ENCODE measurements at places on chromosomes 5 and 9.

DNA sequence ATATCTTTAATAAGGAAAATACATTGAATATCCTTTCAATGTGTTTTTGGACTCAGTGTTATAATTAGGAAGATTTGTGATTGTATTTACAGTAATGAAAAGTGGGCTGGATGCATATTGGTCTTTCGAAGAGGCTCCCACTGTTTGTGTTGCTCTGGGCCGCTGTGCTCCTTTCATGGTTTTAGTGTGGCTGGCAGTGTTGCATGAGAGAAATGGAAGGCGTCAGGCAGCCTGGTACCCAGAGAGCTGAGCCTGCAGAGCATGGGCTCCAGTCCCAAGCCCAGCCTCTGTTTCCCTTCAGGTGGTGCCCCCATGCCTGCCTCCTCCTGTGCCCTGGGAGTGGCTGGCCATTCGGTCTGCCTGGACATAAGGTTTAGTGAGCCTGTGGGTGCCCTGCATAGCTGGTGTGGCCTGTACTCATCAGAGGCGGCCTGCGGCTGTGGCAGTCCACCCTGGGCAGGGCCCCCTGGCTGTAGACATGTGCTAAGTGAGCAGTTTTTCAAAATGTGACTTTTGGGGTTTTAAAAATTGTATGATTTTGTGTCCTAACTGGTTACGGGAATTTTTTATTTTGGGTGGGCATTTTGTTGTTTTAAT lies 27.4 kb upstream of the FAM120AOS start:
- no peak for DNase-seq

GRCh38 chr9:80946496-80947170 lies 742.7 kb downstream of the TLE1 start:
- no peak for DNase-seq

GRCh38 chr5:11878814-11879213 lies 25.4 kb downstream of the CTNND2 start:
- no peak for DNase-seq

DNA sequence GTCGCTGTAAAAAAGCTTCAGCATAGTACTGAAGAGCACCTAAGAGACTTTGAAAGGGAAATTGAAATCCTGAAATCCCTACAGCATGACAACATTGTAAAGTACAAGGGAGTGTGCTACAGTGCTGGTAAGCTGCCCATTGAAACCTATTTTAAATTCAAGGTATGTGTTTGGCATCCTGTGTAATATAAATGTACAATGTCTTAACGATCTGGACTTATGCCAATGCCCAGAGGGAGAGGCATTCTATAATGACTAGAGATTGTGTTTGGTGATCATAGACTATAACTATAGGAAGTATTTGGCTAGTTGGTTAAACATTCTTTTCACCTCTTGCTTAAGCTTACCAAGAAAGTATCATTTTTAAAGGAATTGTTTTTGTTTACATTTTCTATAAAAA lies 95.7 kb downstream of the INSL6 start:
- DNase-seq = no peak

- DNase-seq = no peak
These were observed 103.6 kb upstream of the EFNA5 start for GRCh38 chr5:107774316-107774715.

GRCh38 chr5:181059297-181060230 lies 19.5 kb downstream of the BTNL9 start:
- no peak for DNase-seq

GRCh38 chr5:132022737-132023136 lies 11.3 kb upstream of the ACSL6 start:
- no peak for DNase-seq

GRCh38 chr5:55441107-55441771 lies 93.5 kb downstream of the PLPP1 start:
- no peak for DNase-seq

DNA sequence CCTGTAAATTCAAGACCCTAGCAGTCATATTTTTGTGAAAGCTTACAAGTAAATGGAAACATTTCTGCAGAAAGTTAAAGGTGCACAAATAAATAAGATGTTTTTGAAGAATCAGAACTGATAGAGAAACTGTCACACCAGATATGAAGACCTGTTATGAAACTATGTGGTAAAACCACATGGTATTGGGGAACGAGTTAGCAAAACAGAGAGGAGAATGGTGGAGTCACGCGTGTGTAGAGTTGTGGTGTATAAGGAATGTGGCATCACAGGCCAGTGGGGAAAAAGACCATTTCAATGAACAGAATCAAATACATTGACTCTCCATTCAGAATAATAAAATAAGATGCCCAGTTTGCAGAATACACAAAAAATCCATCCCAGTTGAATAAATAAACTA lies 477.2 kb downstream of the ICE1 start:
- no peak for DNase-seq

- DNase-seq = no peak
These were observed 14.4 kb downstream of the CKMT2 start for GRCh38 chr5:81247441-81247972.

DNA sequence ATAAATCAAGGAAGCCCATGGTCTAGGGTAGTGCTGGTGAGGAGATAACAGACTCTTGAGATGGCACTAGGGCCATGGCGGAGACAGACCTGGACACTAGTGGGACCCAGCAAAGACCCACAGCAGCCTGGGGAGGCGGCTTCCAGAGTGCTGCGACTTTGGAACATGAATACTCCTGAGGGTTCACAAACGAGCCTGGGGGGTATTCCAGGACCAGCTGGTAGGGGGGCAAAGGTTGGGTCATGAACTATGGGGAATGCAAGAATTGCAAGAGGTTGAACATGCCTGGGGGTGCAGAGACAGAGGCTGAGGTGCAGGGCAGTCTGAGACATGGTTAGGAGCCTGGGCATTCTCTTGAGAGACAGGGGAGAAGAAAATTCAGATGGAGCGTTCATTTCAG lies 43.8 kb upstream of the SPTLC1 start:
- DNase-seq = no peak

DNA sequence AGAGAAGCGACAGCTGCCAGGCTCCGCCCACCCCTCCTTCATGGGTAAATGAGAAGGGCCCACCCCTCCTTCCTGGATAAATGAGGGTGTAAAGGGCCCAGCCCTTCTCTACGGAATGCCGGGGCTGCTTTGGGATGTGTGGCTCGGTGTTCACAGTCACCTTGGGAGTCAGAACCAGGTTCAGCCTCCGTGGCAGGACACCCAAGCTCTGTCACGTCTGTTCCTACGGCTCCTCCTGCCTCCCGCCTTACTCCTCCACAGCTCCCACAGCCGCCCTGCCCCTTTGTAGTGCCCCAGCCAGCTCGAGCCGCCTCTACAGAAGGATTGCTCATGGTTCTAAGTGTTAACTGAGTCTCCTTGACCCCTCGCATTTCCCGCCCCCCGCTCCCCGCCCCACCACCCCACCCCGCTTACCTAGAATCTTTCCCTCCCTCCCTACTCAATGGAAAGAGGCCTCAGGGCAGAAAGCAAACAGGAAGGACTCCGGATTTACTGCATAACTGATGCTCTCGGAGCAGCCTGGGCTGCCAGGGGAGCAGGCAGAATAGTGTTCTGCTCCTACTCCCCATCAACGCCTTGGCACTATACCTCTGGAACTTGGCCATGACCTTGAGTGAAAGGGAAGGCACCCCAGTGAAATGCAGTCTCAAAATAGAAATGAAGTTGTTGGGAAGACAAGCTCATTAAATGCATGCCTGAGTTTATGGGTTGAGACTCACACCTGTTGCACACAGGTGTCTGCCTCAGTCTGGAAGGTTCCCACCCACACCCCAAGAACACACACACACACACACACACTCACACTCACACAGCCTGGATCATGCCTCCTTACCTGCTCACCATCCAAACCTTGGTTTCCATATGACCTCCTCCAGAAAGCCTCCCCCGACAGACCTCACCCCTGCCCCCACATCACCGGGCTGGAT lies 59.6 kb downstream of the NEURL1B start:
- DNase-seq = no peak

DNA sequence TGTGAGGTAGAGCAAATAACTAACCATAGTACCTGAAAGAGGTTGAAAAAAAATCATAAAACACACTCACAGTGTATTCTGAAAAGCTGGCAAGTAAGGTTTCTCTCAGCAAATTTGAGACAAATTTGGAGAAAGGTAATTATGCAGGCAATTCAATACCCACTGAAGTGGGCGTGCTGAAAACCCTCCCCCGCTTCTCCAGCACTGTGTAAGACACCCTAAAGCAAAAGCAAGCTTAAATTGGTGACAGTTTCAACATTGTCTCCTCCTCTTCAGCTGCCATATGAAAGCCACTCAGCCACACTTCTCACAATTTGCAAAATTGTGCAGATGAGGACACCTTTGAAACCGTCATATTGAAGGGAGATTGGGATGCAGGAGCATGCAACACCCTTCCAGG lies 322.3 kb upstream of the CDH6 start:
- DNase-seq = no peak

GRCh38 chr5:127906562-127907204 lies 176.9 kb upstream of the SLC12A2 start:
- DNase-seq = no peak

- DNase-seq = no peak
These were observed 12.6 kb upstream of the FYB1 start for GRCh38 chr5:39231705-39232525.

GRCh38 chr5:171521679-171522078 lies 102.2 kb downstream of the FGF18 start:
- no peak for DNase-seq

GRCh38 chr9:137021568-137021978 lies 6.5 kb downstream of the ABCA2 start:
- no peak for DNase-seq

GRCh38 chr9:4084435-4084818 lies 215.4 kb downstream of the GLIS3 start:
- no peak for DNase-seq

DNA sequence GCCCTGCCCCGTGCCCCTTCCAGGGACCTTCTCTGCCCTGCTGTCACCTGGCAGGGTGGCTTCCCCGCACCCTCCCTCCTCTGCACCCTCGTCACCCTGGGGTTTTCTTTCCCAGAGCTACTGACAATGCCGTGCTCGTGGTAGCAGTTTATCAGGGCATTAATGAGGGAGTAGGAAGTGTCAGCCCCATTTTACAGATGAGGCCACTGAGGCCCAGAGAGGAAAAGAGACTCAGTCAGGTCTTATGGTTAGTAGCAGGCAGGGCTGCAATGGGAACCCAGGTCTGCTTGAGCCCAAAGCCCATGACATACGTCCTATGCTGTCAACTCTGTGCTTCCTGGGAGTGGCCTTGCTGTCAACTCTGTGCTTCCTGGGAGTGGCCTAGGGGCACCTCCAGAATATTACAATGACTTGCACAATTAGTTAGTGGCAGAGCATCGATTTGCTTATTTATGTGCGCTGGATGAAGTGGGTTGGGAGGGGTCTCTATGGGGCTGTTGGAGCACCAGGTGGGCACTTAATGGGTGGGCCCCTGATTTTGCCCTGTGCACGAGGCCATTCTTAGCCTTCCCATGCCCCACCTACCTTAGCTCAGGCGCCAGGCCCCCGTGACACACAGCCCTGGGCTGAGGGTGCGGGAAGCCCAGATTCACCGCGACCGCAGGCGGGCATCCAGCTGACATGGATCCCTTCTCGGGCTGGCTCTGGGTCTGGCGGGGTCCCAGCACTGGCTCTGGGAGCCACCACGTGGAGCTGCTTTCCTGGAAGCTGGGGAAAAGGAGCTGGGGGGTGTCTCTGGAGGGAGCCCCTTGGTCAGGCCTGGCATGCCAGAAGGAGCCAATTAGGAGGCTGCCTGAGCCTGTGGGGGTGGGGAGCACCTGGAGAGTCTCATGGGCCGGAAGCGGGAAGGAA lies 82.0 kb upstream of the ORM1 start:
- DNase-seq = no peak

DNA sequence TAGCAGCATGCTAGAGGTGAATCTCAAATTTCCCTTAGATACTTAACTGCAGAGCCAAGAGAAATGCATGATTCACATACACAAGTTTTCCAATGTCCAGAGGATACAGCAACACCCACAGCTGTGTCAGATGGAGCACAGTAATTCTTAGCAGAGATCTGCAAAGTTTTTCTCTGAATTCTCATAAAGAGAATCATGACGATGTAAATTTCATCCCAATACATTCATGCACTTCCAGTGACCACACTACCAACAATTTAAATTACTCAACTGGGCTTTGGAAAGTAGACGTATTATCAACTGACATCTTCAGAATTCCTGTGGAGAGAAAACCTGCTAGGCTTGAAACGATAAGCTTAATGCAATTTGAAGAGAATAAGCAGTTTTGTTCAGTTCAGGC lies 378.8 kb upstream of the TLE4 start:
- peak; percentile 22 for DNase-seq

- DNase-seq = no peak
These were observed 27.4 kb downstream of the TNFSF8 start for GRCh38 chr9:114902786-114903524.

GRCh38 chr5:171495122-171495700 lies 75.8 kb downstream of the FGF18 start:
- no peak for DNase-seq

- no peak for DNase-seq
These were observed 11.8 kb upstream of the MRNIP start for GRCh38 chr5:179870403-179870903.

GRCh38 chr5:27140831-27141230 lies 102.4 kb upstream of the CDH9 start:
- no peak for DNase-seq

GRCh38 chr9:87655731-87656130 lies 70.2 kb upstream of the CTSL start:
- no peak for DNase-seq

- DNase-seq = no peak
These were observed 36.2 kb downstream of the PHAX start for GRCh38 chr5:126636956-126637355.

DNA sequence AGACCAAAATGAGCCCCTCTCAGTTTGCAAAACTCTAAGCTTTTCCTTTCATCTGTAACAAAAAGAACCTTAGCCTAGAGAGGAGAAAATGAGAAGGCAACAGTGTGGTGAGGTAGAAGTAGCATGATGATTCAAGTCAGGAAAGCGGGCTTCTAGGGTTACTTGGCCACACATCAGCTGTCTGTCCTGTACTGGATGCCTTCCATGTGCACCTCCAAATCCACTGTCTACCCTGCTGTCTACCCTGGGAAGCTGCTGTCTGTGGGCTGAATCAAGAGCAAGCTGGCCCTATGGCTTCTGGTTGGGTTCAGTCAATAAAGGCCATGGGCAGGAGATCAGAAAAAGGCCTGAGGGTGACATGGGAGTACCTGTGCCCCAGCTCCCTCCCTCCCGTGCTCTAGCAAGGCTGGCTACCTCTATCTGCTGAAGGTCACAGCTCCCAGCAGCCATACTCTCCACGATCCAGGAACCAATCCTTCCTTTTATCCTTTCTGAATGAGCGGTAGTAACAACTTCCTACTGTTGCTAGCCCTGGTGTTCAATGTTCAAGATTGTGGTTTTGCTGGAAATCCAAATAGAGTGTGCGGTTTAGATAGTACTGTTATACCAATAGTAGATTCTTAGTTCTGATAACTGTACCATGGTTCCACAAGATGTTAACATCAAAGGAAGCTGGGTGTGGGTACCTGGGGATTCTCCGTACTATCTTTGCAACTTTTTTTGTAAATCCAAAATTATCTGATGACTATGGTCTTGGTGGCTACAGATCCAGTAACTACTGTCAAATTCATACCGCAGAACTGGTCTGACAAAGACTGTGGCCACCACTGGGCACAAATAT lies 191.0 kb downstream of the ESM1 start:
- no peak for DNase-seq
